M059J (cell line): ENCODE measurements at places on chromosomes 4 and X. TPM values are rescaled to one million over a fixed set of nuclear protein-coding genes. Genes with fewer than 3 reads are reported as not detected.

DNA sequence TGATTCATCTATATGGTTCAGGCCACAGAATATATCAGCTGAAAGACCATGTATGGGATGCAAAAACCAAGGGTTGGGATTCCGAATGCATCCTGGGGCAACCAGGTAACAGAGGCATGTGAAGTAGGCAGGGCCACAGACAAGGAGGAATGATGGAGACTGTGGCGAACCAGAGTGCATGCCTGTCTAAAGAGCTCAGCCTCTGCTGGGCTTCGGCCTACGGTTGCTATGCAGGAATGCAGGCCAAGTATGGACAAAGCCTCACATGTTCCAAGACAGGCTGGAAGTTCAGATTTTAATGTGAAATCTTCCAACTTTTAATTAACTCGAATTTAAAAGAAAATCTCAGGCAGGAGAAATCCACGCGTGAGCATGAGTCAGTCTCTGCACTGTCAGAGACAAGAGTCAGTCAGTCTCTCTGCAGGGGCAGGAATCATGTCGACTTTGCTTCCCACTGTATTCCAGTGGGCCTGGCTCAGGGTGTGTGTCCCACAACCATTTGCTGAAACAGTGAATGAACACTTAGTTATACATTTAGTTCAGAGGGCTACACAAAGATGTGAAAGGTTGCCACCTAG lies 344.4 kb downstream of the UNC5C start:
- DNase-seq = no peak

- DNase-seq = no peak
These were observed 82.2 kb downstream of the CC2D2A start for GRCh38 chr4:15551740-15552446.

- DNase-seq = no peak
These were observed 1586.9 kb downstream of the TECRL start for GRCh38 chr4:62822306-62822705.

GLRA3 gene
- total RNA-seq = not detected in 2 replicates

SRPK3 gene
- 0.20 TPM in 1 of 2 replicates, not detected in the other for total RNA-seq

GRCh38 chr4:183495184-183495583 lies 9.7 kb upstream of the ING2 start:
- DNase-seq = no peak

- DNase-seq = no peak
These were observed 1826.3 kb upstream of the IGFBP7 start for GRCh38 chr4:58936436-58936835.
